ENCODE measurements at places on chromosomes 4 and X.

DNA sequence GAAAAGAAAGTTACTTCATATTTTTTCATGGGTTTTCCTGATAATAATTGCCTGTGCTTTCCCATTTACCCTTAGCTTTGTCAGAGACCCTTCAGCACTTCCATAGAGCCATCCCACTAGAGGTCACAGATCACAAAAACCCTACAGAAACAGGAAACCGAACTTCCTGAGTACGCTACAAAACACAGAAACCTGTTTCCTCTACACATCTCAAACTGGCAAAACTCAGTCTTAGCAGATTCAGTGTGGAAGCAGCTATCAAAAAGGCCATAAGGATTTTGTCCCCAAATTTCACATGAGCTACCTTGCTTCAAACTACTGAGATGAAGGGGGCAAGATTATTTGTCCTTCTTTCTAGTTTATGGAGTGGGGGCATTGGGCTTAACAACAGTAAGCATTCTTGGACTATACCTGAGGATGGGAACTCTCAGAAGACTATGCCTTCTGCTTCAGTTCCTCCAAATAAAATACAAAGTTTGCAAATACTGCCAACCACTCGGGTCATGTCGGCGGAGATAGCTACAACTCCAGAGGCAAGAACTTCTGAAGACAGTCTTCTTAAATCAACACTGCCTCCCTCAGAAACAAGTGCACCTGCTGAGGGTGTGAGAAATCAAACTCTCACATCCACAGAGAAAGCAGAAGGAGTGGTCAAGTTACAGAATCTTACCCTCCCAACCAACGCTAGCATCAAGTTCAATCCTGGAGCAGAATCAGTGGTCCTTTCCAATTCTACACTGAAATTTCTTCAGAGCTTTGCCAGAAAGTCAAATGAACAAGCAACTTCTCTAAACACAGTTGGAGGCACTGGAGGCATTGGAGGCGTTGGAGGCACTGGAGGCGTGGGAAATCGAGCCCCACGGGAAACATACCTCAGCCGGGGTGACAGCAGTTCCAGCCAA lies at the start of gene MMRN1:
Gene MMRN1, plus strand, starts transcription at position 206 of the 902 bp plus-strand sequence. Its CDS starts 118 bp downstream, at position 324.
- H3K4me1 ChIP-seq = peaks cover 14% of the 10 kb centered on the region
- H3K27me3 ChIP-seq = peaks cover 7% of the 10 kb centered on the region
- H3K36me3 ChIP-seq = no peaks in the 10 kb centered on the region
- no peak within 1 kb of the TSS for H3K4me3 ChIP-seq
- DNase-seq = no peak
- no peak within 1 kb of the TSS for H3K27ac ChIP-seq

- peaks cover 53% of the 10 kb centered on the region for H3K36me3 ChIP-seq
- no peaks in the 10 kb centered on the region for H3K4me1 ChIP-seq
- no peak for DNase-seq
- H3K27me3 ChIP-seq = no peaks in the 10 kb centered on the region
These were observed 99.9 kb downstream of the FAM193A start for GRCh38 chr4:2636331-2636730.

DNA sequence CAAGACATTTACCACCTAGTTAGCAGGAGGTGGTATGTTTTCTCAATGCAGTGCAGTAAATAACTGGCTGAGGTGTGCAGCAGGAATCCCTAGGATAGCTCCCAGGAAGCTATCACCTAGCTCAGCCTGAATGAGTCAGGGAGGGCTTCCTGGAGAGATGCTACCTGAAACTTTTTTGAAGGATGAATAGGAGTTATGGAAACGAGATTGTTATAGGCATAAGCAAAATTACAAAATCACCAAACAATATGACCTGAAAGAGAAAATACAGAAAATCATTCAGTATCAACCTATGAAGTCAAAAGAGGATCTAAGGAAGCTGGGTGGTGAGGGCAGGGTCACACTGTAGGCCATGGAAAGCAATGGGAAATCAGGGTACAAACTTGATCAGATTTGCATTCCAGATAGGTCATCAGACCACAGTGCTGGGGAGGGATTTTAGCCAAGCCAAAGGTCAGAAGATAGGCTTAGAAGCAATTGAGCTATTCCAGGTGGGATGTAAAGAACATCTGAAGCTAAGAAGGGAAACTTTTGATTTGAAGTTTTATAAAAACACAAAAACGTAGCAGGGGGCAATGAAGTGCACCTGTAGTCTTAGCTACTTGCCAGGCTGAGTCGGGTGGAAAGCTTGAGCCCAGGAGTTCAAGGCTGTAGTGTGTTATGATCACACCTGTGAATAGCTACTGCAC lies 11.3 kb downstream of the AREG start:
- H3K4me1 ChIP-seq = peaks cover 2% of the 10 kb centered on the region
- H3K4me3 ChIP-seq = no peak overlapping the region

GRCh38 chrX:147079974-147080373 lies 265.4 kb upstream of the CXorf51A start:
- no peak overlapping the region for H3K27ac ChIP-seq
- H3K4me1 ChIP-seq = no peaks in the 10 kb centered on the region
- no peaks in the 10 kb centered on the region for H3K27me3 ChIP-seq
- no peaks in the 10 kb centered on the region for H3K36me3 ChIP-seq
- no peak overlapping the region for H3K4me3 ChIP-seq

Measured in activated T-helper 2 cell treated with anti-CD3 and anti-CD28 coated beads, Interferon-gamma antibody, Interleukin-2, Interleukin-4, amounts not matched to agents 10 μg/mL and 5 μg/mL and 100 μg/mL, durations not matched to agents 14 hours and 24 hours and 36 hours (primary cell).